ENCODE measurements at places on chromosomes 2 and 18.

- no peak for DNase-seq
Observed at GRCh38 chr2:206462240-206462854, 19.0 kb downstream of the ADAM23 start.

- no peak for DNase-seq
Observed at GRCh38 chr2:23376972-23377371, 8.0 kb upstream of the KLHL29 start.

DNA sequence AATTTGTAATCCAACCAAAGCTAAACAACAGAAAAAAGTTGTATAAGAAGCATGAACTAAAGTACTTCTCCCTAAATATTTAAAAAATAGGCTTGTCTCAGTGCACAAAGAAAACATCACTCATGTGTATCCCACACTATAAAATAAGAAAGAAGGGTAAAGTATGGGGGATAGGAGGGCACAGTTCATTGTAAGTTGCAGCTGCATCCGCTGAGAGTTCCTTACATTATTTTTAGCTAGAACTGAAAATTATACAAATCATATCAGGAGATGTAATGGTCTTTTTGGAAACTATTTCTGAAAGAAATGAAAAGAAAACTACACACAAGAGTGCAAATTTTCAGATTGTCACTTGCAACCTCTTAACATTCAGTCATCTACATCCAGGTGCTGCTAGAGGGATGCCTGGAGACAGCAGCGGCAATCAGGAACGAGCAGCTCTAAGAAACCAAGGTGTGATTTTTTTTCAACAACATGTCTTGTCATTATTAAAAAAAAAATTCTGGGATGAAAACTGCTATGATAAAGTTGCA lies 273.6 kb downstream of the ASXL3 start:
- DNase-seq, result no peak

GRCh38 chr2:207901401-207901800 lies 123.9 kb downstream of the PLEKHM3 start:
- DNase-seq, result no peak
